Stimulated activated CD4-positive, alpha-beta T cell treated with anti-CD3 and anti-CD28 coated beads, Interleukin-4, amount 100 ng/mL, for 4 hours (primary cell): ENCODE measurements at places on chromosomes 7 and 10.
A peak's percentile ranks its signal among the peaks of the same experiment; 100 is the strongest.

- no peak for DNase-seq
Observed at GRCh38 chr7:129569811-129570215, 41.7 kb upstream of the NRF1 start.

- no peak for DNase-seq
Observed at GRCh38 chr7:121449329-121449728, 53.2 kb upstream of the FAM3C start.

DNA sequence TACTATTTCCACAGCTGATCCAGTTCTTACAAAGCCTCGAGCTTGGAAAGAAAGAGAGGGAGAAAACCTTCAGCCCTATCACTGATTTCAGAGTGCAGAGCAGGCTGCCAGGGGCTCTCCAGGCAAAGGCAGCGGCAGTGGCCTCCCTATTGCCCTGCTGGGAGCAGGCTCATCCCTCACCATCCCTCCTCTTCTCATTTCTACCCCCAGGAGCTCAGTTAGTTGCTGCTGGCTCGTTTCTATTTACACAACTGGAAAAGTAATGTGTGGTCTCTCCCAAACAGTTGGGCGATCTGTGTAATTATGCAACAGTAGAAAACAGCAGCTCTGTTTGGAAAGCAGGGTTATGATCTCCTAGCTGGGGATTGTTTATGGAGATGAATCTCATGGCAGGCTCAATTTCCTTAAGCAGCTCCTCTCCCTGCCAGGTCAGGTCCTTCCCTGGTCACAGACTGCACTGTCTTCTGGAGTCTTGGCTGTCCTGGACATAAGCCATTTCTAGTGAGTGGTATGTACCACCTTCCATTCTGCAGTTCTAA, 28.7 kb upstream of the TNS3 start:
- DNase-seq, result no peak

GRCh38 chr7:87082675-87083074, 23.2 kb upstream of the ELAPOR2 start:
- DNase-seq, result no peak

DNA sequence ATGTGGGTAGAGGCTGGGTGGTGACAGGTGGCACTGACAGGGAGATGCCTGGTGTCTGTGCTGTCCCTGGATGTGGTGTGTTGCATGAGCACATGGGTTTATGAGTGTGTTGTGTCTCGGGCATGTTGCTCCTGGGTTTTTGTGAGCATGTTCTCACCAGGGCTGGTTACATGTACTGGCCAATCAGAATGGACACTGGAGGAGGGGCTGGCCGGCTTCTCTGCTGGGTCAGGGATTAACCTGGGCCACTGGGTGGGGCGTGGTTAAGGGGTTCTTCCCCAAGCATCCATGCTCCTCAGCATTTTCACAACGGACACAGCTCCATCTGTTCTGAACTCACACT, 20.8 kb upstream of the VOPP1 start:
- no peak for DNase-seq

DNA sequence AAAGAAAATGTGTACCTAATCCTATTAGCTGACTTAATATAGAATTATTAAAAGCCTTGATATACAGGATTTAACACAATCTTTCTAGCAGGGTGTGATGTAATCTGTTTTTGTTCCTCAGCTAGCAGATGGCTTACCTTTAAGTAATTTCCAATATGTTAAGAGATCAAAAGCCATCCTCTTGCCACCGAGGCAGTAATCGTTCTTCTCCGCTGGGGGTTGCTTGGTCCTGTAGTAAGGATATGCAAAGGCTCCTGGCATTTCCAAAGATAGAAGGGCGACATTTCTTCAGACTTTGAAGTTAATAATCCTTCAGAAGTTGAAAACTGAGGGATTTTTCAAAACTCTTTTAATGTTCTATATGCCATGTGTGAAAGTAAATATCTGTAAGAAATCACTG, 156.4 kb downstream of the FZD1 start:
- DNase-seq, result no peak

GRCh38 chr10:132118366-132118765, 52.6 kb downstream of the JAKMIP3 start:
- no peak for DNase-seq

- no peak for DNase-seq
Observed at GRCh38 chr7:139557857-139558581, 34.5 kb downstream of the CLEC2L start.

DNA sequence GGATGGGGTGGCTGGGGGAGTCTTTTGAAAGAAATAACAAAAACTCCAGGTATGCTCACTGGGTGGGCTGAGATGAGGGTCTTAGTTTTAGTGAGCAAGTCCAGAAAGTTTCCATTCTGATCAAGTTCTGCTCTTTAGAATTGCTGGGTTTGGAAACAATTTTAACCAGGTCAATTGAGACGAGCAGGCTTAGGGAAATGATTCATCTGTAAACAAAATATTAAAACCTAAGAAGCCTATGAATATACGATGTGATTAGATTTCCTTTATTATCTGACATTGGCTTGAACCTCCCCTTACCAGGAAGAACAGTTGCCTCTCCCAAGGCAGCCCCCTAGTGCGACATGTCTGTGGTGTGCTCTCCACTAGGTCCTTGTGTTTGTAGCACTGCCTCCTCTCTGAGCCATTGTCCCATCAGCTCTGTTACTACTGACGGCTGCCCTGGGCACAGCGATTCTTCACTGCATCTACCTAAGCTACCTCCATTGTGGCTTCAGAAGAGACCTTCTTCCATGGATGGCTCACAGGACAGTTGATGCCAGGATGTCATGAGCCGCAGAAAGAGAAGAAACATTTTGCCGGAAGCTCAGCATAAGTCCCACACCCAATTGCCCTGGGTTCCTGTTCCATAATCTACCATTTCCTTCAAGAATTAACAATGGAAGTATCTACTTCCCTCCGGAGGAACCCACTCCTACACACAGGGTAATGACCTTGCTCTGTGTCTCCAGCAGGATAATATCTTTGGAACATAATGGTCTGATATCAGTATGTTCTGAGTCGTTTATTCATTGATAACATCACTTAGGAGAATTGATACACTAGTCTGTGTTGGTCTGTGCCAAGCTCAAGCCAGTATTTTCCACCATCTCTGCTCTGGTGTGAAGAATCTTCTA, 95.1 kb upstream of the ITGB1 start:
- no peak for DNase-seq

GRCh38 chr7:85262891-85263290, 76.0 kb upstream of the SEMA3D start:
- no peak for DNase-seq

- no peak for DNase-seq
Observed at GRCh38 chr7:150971242-150972022, 6.7 kb downstream of the KCNH2 start.

- DNase-seq, result peak; percentile 60
Observed at GRCh38 chr10:70558871-70559810, 43.4 kb downstream of the PRF1 start.

DNA sequence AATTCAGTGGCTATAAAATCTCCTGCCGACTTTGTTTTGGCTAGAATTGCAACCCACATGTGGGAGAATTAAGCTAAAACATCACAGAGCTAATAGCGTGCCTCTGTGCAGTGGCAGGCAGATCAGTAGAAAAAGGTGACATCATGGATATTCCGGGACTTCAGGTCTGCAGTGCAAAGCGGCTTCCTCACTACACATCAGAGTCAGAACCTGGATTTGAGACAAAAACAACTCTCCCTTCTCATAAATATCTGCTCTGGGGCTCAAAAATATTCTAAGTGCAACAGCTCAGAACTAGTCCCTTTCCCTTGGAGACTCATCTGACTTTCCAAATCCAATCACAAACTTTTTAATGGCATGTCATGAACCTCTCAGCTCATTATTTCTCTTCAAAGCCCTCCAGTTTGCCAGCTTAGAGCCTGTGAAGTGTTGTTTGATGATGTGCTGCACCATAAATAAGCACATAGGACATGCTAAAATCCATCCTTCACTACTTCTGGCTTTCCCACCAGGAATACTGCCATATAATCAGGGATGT, 337.1 kb downstream of the RNLS start:
- DNase-seq, result no peak

DNA sequence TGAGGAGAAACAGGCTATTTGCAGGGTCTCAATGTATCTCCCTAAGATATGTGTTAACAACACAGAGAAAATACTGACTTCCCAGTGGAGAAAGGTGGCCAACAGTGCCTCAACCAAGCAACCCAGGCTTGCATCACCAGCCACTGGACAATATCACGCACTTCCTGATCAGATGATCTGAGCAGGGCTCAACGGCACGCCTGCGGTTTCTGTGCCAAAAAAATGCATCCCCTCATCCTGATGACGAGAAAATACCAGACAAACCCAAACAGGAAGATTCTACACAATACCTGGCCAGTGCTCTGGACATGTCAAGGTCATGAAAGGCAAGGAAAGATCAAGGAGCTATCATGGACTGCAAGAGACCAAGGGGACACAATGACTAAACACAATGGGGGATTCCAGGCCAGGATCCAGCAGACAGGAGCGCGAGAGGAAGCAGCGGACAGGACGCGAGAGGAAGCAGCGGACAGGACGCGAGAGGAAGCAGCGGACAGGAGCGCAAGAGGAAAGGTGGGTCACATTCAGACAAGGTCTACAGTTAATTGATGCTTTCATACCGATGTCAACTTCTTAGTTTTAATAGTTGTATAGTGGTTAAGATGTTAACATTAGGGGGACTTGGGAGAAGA, 51.1 kb downstream of the GNA12 start:
- no peak for DNase-seq
